ENCODE measurements at places on chromosomes 13 and 19.

DNA sequence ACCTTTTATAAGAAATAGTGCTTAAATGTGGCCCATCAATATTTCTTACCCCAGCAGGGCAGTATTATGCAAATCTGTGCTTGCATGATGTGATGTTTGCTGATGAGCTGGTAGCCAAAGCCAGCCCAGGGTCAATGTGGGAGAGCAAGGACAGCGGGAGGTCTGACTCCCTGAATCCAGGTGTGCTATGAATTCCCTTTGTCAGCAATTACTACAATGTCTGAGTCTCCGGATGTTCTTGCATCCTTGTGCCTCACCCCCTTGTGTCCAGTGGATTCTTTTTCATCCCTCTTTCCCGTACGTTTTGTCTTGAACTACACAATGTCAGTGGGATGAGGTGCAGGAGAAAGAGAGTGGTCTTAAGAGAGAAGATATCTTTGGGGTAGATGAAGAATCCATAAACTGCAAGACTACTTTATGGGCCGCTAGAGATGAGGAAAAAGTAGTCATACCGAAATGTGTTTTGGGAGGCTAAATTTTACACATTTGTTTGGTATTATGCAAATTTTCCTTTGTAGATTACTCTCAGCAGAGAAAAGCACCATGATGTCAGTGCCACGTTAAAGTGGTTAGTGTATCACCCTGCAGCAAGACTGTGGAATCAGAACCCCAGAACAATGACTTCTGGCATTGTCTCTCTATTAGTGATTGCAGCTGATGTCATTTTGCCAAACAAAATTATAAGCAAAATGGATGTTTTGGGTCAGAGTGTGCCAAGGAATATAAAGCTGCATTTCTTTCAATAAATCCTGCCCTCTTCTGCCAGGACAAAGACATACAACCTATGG lies 53.5 kb upstream of the TSHZ3 start:
- ATAC-seq, result no peak

GRCh38 chr19:19451429-19452242 lies 46.2 kb downstream of the GATAD2A start:
- ATAC-seq, result peak; percentile 73

DNA sequence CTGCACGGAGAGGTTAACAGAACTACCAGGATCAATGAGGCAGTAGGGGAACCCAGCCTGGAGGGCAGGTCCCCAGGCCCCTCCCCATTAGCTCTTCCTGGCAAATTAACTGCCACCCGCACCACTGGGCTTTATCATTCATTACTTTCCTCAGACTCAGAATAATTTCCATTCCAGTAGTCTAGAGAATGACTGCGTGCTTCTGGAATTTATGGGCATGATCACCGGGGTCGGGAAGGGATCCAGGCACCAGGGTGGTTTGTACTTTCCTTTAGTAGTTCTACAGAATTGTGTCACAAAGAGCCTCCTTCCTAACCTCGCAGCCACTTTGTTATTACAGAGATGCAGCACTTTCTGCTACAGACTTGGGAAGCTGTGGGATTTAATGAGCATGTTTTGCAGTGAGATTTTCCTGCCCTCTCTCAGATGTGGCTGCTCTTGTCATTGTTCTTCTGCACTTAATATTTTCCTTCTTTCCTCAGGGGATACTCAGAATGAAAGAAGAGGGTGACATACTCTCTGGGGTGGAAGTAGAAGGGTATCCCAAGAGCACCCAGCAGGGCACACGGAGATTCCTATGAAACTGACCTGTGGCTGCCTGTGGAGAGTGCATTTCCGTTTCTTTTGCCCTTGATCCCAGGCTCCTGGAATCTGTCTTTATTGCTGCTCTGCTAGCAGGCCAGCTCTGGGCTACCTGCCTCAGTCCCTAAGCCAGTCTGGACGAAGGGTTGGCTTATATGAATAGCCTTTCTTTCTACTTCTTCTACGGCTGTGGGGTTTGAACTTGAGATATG lies 285.0 kb upstream of the SLC10A2 start:
- no peak for ATAC-seq

DNA sequence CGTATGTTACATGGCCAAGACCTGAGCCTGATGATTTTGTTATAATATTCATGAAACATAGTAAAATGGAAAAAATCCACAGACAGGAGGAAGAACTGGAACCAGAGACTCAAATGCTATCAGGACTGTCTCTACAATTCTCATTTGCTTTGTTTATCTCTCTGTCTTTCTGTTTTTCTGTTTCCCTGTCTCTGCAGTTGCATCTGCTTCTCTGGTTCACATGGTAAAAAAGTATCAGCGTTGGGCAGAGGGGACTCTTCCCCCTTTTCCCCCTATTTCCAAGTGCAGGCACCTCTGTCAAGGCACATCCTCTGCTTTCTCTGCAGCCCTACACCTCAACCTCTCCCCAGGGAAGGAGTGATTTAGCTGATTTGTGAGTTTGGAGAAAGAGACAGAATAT lies 41.2 kb upstream of the VWA8 start:
- no peak for ATAC-seq

DNA sequence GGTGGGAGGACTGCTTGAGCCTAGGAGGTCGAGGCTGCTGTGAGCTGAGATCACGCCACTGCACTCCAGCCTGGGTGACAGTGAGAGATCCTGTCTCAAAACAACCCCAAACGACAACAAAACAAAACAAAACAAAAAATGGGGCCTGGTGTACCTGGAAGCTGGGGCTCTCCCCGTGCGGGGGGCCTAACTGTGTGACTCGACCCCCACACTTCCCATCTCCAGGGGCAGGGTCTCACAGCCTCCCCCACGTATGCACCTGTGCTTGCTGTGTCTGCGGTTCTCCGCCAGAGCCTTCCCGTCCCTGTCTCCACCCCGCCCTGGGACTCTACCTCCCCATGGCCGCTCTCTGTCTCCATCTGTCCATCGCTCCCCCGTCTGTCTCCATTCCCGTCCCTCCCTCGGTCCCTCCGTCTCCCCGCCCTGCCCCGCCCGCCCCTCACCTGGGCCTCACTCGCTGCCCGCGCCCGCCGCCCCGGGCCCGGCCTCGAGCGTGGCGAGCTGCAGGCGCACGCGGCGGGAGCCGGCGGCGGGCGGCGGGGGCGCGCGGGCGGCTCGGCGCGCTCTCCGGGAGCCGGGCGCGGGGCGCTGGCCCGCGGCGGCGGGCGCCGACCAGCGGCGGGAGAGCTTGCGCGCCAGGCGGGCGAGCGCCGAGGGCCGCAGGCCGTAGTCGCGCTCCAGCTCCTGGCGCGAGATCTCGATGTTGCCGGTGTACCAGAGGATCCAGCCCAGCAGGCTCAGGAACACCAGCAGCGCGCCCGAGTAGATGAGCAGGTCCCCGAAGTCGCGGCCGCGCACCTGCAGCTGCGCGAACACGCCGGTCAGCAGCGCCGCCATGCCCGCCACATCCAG lies 587 bp downstream of the TMEM238 start:
- peak; percentile 2 for ATAC-seq

DNA sequence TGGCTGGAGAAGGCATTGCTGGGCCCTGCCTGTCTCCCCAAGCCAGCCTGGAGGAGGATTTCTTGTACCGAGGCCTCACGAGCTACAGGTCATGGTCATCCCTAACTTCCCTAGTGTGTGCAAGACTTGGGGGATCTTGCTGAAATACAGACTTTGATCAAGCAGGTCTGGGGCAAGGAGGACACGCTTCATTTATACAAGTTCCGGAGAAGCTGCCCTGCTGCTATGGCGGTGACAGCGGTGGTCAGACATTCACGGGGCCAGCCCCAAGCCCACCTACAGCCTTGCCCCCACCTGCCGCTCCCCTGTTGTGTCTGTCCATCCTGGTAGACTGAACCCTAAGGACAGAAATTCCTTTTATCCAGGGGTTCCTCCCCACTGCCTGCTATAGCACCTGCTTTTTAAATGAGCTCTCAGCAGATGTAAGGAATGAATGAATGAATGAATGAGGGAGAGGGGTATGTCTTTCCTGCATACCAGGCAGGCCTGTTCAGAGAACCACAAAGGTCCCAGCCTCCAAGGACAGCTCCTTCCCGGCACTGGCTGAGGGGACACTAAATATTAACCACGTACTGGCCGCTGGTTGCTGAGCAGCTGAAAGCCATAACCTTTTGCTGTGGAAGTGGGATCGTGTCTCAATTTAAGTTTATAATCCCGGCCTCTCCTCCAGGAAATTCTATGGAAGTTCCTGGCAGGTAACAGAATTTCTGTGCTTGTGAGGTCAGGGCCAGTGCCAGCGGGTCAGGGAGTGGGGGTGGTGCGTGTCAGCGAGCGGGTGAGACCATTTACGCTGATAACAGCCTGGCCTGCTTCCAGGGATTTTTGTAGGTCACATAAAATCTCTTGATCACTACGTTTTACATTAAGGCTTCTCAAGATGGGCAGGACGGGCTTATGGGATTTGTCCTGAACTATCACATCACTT lies 27.1 kb downstream of the TSSK6 start:
- ATAC-seq, result no peak

DNA sequence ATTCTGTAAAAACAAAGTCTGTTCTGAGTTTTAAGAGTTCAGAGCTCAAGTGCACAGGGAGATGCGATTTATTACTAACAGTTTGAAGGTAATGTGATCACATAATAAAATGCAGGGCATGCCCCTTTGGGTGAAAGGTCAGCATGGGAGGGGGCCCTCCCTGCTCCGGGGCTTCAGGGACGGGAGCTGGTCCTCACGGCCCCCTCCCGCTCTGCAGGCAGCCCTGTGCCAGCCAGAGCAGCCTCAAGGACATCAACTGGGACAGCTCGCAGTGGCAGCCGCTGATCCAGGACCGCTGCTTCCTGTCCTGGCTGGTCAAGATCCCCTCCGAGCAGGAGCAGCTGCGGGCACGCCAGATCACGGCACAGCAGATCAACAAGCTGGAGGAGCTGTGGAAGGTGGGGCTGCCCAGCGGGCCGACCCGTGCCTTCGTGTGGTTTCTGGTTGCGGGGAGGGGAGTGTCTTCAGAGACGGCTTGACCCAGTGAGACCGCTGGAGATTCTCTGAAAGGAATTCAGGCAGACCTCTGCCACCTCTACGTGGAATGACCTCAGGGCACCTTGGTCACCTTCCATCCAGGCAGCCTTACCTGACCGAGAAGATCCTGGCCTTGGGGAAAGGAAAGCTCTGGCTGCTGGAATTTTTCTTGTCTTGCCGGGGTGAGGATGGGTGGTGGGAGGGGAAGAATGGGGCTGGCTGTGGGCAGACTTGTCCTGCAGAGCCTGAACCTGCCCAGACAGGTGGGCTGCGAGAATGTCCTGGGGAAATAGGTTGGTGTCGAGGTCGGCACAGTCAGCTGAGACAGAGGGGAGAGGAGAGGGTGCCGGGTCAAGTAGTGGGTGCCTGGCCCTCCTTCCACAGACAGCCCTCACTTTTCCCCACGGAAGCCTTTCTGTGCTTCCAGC lies 19.0 kb downstream of the UPF1 start:
- no peak for ATAC-seq

DNA sequence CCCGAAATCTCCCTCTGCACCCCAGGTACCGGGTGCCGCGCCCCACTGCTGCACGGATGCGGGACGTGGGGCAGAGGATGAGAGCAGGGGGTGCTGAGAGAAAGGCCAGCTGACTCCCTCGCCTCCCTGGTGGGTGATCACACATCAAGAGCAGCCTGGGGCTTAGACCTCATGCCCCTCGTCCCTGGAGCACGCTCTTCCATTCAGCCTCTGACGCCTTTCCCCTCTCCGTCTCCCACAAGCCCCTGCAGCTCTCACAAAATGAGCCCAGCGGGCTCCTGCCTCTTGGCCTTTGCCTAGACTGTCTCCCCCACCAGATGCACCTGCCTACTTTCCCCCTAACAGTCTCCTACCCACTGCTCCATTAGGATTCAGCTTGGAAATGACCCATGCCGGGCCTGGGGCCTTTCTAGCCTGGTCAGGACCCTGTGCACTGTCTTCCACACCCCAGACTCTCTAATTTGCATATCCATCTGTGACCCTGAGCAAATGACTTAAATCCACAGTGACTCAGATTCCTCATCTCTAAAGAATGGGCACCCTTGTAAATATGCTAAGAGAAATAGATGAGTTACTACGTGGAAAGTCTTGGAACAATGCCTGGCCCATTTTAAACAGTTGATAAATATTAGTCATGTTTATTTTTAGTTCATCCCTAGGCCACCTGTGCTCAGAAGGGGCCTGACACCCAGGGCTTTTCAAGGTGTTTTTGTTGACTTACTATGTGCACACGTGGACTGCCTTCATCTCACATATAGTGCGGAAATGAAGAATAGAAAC lies 582 bp upstream of the PTPRH start:
- ATAC-seq, result no peak

DNA sequence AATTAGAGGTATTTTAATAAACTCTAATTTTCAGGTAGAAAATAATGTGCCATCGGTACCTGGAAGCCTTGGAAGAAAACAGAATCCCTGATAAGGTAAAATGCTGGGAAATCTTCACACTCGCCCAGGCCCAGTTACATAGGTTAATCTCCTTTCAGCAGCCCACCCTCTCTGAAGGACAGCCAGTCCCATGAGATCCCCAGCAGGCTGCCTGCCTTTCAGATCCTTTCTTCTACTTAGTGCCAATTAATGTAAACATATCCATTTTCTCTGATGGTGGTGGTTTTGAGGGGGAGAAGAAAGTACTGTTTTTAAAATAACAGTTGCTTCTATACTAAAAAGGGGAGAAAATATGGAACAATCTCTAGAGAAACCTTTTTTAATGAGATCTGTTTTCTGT lies 12.2 kb downstream of the SMAD9 start:
- ATAC-seq, result no peak

DNA sequence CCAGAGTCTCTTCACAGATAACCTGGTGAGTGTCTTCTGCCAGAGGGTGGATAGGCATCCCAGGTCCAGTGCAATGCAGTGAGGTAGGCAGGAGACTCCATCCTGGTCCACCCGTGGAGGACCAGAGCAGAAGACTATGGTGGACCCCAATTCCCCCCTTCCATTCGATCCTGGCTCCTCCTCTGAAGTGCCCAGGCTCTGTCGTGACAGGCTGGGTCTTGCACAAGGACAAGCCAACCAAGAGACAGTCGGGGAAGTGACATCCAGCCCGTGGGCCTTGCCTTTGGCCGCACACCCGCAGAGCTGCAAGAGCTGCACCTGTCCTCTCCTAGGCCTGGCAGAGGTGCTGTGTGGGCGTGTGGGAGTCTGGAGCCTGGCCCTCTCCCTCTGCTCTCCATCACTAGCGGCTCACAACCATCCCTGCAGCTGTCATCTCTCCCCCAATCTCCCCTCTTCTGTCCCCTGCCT lies 3.1 kb downstream of the ZNF784 start:
- no peak for ATAC-seq

- ATAC-seq, result no peak
These were observed 764 bp downstream of the ZNF626 start for GRCh38 chr19:20660473-20661140.

DNA sequence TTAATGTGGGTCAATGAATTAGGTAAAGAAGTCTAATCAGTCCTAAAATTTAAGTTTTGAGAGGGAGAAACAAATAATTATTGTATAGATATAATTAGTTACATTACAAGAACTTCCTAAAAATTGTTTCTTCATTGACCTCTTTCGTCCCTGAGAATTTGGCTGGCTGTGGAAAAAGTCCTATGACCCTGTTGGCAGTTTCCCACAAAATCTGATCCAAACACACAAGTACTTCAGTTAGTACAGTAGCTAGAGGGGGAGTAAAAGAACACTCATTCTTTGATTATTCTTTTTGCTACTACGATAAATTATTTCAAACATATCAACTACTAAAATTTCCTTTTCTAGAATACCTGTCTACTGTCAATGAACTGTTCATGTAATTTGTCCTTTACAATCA lies 11.3 kb downstream of the POSTN start:
- ATAC-seq, result no peak
